ENCODE measurements at places on chromosomes 2 and 18.

GRCh38 chr18:79169958-79170555, 100.9 kb downstream of the ATP9B start:
- DNase-seq, result no peak

DNA sequence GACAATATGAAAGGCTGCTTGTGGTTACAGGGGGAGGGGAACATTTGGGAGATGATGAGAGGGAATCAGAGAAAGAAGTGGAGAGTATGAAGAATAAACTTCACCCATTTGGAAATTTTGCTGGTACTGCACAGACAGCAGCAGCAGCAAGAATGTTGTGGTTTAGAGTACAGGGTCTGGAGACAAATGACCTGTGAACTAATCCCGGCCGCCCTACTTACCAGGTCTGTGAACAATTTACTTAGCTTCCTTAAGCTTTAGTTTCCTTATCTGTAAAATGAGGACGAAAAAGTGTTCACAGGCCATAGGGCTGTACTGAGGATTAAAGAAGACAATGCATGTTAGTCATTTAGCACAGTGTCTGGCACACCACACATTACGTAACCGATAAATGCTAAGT, 685.4 kb upstream of the CELF4 start:
- no peak for DNase-seq

DNA sequence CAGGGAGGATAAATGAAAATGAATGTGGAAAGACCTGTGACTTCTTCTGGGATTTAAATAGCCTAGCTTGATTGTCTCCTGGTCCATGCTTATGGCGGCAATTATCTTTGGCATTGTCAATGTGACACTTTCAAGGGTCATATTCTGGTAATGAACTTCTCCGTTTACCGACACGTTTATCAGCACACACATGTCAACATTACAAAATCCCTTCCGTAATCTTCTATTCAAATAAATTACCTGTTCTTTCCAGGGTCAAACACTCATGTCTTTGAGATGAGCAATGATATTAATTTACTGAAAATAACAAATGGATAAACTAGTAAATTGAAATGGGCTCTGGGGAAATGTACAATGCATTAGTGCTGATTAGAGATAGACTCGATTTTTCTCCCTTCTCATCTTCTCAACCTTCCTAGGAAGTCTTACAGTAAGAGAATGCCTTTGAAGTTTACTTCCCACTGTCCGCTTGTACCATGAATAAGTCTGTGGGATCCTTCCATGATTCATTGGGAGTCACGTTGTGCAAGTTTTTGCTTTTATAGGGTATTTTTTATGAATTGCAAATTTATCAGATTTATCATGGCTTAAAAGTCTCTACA, 646.3 kb upstream of the LRATD1 start:
- DNase-seq, result no peak

DNA sequence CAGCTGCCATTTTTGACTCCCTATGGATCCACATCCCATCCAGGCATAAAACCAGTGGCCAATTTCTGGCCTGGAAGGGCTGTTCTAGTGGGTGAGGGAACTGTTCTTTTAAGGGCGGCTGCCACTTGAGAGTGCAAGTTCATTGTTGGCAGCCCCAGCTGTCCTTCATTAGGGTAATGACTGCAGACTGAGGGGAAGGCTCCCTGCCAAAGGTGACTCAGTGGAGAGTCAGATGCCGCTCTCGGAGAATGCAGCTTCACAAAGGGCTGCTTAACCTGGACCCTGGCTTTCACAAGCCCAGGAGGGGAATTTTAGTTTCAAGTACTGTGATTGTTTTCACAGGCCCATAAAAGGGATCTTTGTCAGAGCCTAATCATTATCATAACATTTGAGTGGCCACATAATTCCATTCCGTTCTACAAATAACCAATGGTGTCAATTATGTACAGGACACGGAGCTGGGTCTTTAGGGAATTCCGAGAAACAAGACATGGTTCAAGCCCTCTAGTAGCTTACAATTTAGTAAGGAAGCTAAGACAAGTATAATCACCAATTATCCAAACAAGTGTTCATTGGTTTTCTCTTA, 235.7 kb downstream of the CDCA7 start:
- no peak for DNase-seq

DNA sequence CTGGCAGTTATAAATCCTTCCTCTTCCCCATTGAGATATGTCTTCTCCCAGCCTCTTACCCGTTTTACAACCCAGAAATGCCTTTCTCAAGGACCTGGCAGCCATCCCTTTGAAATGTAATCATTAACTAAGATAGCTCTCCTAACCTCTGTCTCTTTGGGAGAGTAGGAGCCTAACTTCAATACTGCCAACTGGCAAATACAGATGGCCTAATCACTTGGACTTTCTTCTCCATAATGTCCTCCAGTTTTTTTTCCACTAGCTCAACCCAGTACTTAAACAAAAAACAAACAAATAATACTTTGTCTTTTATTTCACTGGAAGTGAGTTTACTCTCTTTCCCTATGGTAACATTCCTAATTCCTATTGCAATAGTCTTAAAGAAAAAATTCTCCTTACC, 1391.1 kb downstream of the SUCLG1 start:
- DNase-seq, result no peak

DNA sequence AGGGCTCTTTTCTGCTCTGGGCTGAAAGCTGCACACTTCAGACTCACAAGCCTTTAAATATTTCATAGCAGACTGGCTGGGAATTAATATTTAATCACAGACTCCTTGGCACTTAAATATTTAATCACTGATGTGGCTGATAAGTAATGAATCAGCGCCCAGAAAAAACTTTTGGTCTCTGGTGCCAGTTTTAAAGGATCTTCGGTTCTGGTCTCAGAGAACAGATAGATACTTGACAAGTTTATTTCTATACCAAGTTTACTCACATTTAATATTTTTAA, 201.2 kb downstream of the MYCN start:
- no peak for DNase-seq

DNA sequence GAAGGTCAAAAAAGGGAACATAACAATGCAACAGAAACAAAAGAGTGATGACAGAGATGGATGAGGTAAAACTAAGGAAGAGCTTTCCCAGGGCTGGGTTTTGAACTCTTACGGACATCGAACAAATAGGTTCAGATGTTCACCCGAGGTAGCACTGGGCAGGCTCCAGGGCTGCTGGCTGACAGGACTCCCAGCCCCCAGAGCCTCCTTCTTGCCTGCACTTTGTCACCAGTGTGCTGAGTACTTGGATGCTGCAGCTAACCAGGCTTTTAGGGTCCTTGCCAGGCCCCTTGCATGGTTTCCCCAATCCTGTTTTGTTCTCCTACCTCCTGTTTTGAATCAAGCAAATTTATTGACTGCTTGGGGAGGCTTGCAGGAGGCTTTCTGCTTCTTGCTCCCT, 322.9 kb downstream of the DYSF start:
- DNase-seq, result no peak

- DNase-seq, result no peak
Observed at GRCh38 chr2:202418027-202418426, 41.9 kb downstream of the BMPR2 start.

GRCh38 chr2:9100080-9100876, 96.8 kb upstream of the MBOAT2 start:
- DNase-seq, result no peak

GRCh38 chr18:37402735-37403099, 162.9 kb downstream of the CELF4 start:
- no peak for DNase-seq

GRCh38 chr2:119286661-119287060, 63.0 kb downstream of the STEAP3 start:
- DNase-seq, result no peak

DNA sequence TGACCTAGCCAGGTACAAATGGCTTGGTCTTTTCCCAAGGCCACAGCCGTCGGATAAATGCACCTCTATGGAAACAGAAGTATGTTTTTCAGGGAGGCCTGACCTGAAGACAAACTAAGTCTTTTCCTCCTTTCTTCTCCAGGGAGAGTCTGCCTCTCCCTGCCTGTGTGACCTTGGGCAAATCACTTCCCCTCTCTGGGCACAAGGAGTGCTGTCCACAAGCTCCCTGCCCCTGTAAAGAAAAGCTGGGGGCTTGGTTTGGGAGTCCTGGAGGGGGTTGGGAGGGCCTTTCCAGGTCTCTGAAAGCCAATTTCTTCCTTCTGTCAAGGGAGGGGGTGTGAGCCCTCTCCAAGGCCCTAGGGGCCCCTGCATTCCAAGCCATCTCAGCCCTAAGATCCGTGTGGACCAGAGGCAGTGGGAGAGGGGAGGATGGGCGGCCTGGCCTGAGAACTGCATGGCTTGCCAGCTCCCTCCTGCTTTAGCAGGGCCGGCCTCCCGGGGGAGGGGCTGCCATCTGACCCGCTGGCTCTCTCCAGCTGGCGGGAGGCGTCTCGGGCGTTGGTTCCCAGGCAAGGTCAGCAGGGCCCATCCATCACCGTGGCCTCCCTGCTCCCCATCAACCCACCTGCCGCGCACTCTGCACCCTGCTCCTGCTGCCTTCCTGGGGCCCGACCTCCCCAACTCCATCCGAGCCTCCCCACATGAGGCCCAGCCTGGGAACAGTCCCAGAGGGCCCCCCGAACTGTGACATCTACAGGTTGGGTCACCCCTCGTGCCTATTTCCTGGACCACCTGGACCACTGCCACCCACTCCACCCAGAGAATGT, 61.4 kb downstream of the SMAD7 start:
- no peak for DNase-seq

- no peak for DNase-seq
Observed at GRCh38 chr18:57523171-57523956, 63.1 kb downstream of the FECH start.

- DNase-seq, result no peak
Observed at GRCh38 chr2:236250286-236250685, 13.9 kb downstream of the ASB18 start.

DNA sequence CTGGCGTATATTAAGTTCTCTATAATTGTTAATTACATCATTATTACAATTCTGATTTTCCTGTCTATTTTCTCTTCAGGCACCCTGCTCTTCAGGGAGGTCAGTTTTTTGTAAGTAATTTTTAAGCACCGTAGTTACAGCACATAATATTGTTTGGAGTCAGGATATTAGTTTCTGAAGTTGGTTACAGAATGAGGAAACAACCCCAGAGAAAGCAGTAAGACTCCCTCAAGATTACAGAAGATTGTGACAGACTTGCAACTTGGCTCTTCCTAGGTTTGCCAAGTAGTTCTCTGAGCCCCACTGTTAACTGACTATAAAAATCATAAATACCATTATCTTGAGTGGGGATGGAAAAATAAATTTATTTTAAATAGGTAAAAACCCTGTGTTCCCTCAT, 921 bp downstream of the RPE start:
- no peak for DNase-seq

GRCh38 chr18:35386600-35387100, 9.5 kb upstream of the ZNF396 start:
- DNase-seq, result no peak

DNA sequence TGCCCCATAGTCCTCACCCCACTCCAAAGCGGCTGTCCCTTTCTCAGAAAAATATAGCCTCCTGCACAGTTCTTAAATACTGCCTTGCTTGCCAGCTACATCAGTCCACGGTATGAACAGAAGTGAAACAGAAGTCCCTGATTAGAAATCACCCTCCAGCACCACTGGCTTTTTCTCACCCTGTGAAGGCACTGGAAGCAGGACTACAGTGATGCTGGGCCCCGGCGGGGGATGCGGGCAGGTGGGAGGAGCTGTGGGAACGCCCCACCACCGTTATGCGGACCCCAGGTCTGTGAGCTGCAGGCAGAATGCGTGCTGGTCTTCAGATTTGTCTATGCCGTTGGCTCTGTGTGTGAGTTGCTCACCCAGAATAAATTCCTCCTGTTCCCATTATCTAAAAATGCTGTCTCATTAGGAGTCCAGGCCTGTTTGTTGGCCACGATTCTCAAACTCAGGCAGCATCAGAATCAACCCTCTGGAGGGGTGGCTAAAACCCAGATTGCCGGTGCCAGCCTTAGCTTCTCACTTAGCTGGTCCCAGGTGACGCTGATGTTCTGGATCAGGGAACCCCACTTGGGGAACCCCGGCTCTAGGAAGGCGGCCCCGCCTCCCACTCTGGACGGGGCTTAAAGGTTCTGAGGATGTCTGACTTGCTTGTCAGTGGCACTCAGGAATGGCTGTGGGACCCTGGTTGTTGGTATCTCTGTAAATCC, 224.8 kb upstream of the PXDN start:
- no peak for DNase-seq

DNA sequence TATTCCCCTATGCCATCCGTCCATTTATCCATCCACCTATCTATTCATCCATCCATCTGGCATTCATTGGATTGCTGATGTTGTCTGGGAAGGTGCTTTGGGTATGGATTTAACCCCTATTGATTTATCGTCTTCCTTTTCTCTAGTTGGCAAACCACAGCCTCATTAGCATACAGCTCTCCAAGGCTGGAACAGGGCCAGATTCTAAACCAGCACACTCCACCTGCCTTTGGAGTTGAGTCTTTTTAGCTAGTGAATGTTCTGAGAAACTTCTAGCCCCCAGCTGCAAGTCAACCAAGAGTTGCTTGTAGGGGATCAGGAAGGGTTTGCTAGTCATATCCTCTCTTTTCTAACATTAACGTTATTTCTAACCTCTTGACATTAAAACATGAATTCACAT, 90.7 kb downstream of the NRP2 start:
- DNase-seq, result no peak

- DNase-seq, result no peak
Observed at GRCh38 chr18:10877987-10878386, 271.4 kb downstream of the PIEZO2 start.

DNA sequence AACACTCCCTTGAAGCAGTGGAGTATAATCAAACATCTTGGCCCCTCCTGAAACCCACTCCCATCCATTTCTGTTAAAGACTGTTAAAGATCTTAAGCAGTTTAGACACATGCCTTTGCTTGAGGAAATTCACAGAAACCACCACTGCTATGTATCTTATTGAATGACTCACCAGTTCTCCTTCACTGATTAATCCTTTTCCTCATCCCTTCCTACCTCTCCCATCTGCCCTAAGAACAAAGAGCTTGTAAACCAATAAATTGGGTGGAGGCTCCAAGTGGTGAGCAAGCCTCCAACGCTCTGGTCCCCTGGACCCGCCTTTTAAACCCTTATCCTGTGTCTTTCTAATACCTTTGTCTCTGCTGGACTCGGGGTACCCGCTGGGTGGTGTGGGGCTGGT, 746.1 kb downstream of the LRP1B start:
- no peak for DNase-seq

DNA sequence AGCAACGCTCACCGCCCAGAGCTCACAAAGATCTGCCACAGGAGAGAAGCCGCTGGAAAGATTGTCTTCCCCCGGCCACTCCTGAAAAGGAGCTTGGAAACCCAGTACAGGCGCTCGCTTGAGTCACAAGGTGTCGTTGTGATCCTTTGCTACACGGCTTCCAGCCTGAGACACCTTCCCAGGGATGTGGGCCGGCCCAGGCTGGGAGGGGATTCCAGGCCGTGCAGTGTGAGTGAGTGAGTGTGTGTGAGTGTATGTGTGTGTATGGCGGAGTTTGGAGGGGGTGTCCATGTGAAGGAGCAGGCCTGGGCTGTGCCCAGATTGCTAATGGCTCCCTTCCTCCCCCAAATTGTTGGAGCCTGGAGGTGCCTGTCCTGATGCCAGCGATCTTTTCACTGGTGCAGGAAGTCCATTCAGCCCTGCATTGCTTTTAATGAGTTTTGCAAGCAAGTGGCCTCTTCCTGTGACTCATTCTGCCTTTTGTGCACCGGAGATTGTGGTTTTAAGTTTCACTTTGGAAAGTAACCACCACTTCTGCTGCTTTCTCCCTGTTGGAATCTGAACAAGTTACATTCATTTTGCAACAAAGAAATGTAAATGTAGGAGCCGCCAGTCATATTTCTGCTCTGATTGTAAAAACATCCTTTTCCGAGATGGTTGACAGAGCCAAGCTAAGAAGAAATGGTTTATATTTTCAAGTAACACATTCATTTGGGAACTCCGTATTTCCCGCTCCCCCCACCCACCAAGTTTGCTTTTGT, 83.7 kb downstream of the LPIN1 start:
- DNase-seq, result peak; percentile 15

- no peak for DNase-seq
Observed at GRCh38 chr2:163800951-163801381, 65.2 kb upstream of the FIGN start.
